ENCODE measurements at places on chromosomes 6 and 20.

GRCh38 chr20:58708246-58708931, 15.8 kb downstream of the NPEPL1 start:
- no peak for ATAC-seq

GRCh38 chr6:3242768-3243167, 15.3 kb upstream of the TUBB2B start:
- no peak for ATAC-seq

DNA sequence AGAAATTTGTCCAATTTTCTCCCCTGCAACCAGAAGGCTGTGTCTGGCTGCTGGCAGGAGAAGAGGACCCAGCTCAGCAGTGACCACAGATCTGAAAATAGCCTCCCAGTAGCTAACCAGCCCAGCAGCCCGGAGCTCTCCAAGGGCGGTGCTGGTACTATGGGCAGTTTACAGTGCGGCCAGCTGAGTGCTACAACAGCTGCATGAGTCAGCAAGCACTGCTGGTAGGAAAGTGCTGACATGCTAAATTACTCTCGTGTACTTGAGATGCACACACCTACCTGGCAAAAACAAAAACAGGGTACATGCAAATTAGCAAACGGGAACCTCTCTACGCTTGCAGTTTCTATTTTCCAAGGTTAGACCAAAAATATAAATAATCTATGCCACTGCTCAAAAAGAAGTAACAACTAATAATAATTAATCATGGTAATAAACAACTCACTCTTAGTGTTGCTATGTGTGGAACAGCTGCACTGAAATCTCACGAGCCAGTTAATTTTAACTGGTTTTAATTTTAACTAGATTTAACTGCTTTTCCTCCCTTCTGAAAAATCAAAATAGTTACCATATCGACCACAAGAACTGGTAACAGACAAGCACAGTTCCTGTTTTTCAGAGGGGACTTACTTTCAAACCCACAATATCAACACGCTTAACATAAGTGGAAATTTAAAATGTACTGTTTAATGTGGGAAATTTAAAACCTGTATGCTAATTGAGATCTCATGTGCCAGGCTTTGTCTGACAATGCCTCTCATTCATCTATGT, 10.8 kb downstream of the BACH2 start:
- peak; percentile 55 for ATAC-seq

DNA sequence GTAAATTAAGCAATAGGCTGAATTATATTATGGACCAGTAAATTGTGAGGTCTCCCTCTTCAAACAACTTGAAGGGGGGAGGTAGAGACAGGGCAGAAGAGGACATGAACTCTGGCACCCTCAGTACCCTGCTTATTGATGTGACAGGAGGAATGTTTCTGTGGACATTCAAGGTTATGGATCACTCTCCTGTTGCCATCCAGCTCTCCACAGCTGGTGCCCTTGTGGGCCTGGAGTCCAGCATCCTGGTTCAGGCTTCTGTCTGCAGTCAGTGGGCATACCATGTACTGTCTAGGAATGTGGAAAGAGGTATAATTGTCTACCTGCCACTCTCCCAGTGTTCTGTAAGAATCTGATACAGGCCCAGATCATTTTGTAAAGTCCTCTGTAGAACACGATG, 55.6 kb downstream of the FAM120B start:
- ATAC-seq, result no peak

- ATAC-seq, result no peak
Measured at GRCh38 chr6:53199156-53199555, 50.5 kb upstream of the GCM1 start.

- ATAC-seq, result no peak
Measured at GRCh38 chr20:62675156-62675876, 33.0 kb downstream of the SLCO4A1 start.

- ATAC-seq, result no peak
Measured at GRCh38 chr6:116887894-116888293, 10.9 kb downstream of the RFX6 start.

DNA sequence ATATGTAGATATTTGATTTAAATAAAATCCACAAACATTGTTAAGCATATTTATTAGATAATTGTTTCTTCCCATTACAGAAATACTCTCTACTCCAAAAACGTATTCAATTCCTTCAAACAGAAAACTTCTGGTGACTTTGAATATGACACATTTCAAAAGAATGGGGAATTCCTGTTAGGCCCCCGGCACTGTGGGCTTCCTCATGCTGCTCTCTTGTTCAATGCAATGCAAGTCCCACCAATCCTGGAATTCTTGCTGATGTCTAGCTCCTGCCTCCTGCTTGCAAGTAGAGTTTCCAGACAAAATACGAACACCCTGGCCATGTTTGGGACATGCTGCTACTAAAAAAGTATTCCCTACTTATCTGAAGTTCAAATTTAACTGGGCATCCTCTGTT, 544.1 kb downstream of the QKI start:
- no peak for ATAC-seq
